ENCODE measurements at places on chromosomes 1 and 21.

GRCh38 chr21:38438462-38438893, 59.8 kb downstream of the ERG start:
- no peak for DNase-seq

GRCh38 chr21:14751602-14752344, 205.7 kb upstream of the SAMSN1 start:
- no peak for DNase-seq

- peak; percentile 35 for DNase-seq
These were observed 459.9 kb upstream of the NFIA start for GRCh38 chr1:60622486-60622885.

GRCh38 chr1:219152751-219153150, 20.9 kb upstream of the LYPLAL1 start:
- DNase-seq, result no peak

- no peak for DNase-seq
These were observed 176.9 kb upstream of the VAMP3 start for GRCh38 chr1:7594002-7594713.

DNA sequence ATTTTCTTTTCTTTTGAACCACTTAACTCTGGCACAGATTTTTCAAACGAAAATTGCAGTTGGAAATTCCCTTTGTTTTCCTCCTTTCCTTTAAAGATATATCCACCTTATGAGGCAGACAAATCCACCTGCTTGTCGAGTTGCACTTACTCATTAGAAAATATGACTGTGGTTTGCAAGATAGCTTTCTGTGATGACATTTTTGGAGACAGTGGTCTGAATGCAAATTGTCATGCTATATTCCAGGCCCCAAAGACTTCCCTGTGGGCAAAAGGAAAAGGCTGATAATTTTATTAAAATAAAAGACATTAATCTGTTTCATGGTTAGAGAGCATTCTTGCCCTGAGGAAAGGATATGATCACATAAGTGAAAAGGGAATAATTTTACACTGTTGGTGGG, 120.6 kb downstream of the TNFSF18 start:
- DNase-seq, result no peak

DNA sequence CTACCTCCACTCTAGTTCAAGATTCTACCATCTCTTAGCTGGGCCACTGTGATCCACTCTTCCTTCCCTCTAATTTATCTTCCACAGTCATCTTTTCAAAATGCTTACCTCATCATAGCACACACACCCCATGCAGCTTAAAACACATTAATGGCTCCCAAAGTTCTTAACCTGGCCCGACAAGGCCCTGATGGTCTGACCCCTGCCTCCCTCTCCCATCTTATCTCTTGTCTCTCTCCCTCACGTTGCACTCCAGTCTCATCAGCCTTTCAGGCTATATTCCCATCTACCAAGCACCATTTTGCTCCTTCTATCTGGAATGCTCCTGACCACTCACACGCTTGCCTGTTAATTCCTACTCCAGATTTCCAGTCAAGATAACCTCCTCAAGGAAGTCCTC, 2.5 kb upstream of the ZBTB8A start:
- DNase-seq, result no peak

- no peak for DNase-seq
These were observed 72.2 kb upstream of the SELENON start for GRCh38 chr1:25727635-25728286.

- no peak for DNase-seq
These were observed 182.7 kb downstream of the PCP4 start for GRCh38 chr21:40049931-40050290.

- DNase-seq, result no peak
These were observed 26.0 kb downstream of the KNCN start for GRCh38 chr1:46525253-46525983.

DNA sequence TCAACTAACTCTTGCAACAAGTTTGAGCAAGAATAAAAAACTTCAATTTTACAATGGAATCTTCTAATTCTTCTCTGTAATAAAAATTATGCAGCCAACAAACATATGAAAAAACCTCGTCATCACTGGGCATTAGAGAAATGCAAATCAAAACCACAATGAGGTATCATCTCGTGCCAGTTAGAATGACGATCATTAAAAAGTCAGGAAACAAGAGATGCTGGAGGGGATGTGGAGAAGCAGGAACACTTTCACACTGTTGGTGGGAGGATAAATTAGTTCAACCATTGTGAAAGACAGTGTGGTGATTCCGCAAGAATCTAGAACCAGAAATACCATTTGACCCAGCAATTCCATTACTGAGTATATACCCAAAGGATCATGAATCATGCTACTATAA, 327.5 kb upstream of the LYPLAL1 start:
- DNase-seq, result no peak

- DNase-seq, result no peak
These were observed 18.9 kb upstream of the IL20 start for GRCh38 chr1:206846487-206846886.

GRCh38 chr1:2204415-2205190, 10.0 kb upstream of the FAAP20 start:
- DNase-seq, result peak; percentile 82

- no peak for DNase-seq
These were observed 458.7 kb downstream of the MATN1 start for GRCh38 chr1:30264672-30265025.

- DNase-seq, result no peak
These were observed 85.0 kb upstream of the AK4 start for GRCh38 chr1:65063025-65063424.

DNA sequence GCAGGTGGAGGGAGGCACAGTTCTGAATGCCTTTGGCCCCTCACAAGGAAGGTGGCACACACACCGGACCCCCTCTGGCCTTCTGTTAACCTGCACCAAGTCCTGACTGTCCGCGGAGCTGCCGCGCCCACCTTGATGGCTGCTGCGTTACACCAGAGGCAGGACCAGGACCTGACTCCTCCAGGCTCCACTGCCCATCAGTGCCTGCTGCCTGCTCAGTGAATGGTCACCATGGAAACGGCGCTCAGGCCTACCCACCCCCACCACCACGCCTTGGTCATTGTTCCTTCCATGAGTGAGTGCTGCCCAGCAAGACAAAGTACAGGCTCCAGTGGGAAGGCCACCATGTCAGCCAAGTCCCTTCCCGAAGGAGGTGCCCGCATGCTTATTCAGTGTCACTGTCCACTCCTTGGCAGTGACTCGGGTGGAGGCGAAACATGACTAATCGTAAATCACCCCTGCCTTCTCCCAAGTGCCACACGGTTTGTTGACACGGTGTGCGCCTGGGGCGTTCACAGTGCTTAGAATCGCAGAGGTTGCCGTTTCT, 57.3 kb downstream of the SLC37A1 start:
- no peak for DNase-seq

DNA sequence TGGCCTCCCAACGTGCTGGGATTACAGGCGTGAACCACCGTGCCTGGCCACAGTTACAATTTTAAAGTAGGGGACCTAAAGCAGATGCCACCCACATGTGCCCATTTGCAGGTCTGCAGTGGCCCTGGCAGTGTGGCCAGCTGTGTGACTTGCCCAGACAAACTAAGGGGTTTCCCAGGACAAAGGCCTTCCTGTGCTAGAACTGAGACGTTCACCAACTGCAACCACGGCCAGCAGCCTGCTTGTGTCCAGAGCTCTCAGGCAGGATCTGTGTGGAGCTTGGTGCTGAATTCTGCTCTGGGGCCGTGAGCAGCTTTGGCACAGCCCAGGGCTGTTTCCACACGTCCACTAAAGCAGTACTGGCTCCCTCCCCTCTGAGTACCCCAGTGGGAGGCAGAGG, 10.6 kb upstream of the PTTG1IP start:
- no peak for DNase-seq

GRCh38 chr1:227913396-227913763, 34.4 kb downstream of the WNT9A start:
- no peak for DNase-seq

DNA sequence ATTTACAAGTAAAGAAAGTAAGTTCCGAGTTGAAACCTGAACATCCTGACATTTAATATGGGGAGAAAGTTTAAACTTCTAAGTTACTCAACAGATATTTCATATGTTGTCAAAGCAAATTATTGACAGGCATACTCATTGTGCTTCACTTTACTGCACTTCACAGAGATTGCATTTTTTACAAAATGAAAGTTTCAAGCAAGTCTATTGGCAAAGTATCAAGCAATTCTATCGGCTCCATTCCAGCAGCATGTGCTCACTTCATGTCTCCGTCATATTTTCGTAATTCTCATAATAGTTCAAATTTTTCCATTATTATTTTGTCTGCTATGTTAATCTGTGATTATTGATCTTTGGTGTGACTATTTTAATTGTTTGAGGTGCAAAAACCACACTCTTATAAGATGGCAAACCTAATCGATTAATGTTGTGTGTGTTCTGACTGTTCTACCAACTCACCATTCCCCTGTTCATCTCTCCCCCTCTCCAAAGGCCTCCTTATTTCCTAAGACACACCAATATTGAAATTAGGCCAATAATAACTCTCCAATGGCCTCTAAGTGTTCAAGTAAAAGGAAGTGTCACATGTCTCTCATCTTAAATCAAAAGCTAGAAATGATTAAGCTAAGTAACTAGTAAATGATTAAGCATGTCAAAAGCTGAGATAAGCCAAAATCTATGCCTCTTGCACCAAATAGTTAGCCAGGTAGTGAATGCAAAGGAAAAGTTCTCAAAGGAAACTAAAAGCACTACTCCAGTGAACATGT, 68.2 kb upstream of the BCL9 start:
- DNase-seq, result no peak

GRCh38 chr1:173353350-173353749, 123.8 kb upstream of the PRDX6 start:
- no peak for DNase-seq

GRCh38 chr1:110482662-110483307, 31.8 kb downstream of the PROK1 start:
- no peak for DNase-seq

GRCh38 chr1:226424221-226425003, 16.5 kb upstream of the PARP1 start:
- no peak for DNase-seq

- DNase-seq, result no peak
These were observed 153.2 kb downstream of the VPS13D start for GRCh38 chr1:12383001-12383400.
